Stimulated activated CD8-positive, alpha-beta memory T cell treated with anti-CD3 and anti-CD28 coated beads, Interleukin-15, amount 100 ng/mL, for 4 hours (primary cell): ENCODE measurements at places on chromosomes 7 and 10.

DNA sequence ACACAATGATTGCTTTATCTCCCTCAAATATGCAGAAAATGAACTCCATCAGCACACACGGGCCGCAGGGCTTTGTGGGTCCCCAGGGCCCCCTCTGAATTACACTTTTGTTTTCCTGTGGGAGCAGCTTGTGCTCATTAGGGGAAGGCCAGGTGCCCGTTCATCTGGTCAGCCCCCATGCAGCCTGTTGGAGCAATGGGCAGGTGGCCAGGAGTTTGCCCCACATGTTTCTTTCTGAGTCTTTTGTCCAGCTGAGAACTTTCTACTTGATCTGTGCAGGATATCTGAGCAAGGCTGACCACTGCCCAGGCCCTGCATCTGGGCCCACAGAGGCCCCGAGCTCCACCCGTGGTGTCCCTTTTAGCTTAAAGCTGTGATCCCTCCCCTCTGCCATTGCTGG is 105.3 kb upstream of the FAM20C start:
- DNase-seq: no peak

DNA sequence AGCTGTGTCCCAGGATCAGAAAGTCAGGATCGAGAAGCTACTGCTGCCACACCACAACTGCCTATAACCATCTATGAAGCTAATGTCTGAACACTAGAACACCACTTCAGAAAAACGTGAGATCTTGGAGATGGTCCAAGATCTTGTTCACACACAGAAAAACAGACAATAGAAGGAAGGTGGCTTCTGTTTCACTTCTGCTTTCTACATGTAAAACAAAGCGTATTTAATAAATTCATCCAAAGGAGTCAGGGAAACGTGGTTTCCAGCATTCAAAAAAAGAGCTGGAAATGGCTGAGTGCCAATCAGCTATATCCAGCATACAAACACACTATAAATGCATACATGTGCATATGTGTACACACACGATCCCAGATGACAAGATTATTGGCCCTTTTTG is 70.2 kb upstream of the CCDC71L start:
- no peak for DNase-seq

GRCh38 chr7:7988706-7989105 is 20.1 kb downstream of the GLCCI1 start:
- DNase-seq: no peak

- DNase-seq: no peak
Observed at GRCh38 chr10:129942936-129943715, 20.9 kb downstream of the EBF3 start.

DNA sequence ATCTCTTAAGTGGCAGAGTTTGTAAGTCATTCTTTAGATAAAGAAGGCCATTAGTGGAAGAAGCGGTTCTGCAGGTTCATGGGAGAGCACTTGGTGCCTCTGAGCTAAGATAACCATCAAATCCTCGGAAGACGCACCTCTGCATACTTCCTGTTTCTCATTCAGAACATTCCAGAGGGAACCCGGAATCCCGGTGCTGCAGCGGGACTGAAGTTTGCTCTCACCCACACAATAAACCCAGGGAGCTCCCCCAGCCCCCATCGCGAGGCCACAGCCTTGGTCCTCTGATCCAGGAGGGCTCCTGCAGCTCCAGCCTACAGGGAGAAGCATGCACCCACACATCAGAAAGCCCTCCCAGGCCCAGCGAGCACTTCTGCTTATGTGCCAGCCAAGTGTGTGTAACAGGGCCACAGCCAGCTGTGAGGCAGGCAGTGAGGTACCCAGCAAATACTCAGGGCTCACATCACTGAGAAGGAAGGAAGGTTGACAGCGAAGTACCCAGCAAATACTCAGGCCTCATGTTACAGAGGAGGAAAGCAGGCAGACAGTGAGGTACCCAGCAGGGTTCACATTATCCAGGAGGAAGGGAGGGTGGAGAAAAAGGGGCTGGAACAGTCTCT is 142.4 kb downstream of the DIP2C start:
- no peak for DNase-seq

DNA sequence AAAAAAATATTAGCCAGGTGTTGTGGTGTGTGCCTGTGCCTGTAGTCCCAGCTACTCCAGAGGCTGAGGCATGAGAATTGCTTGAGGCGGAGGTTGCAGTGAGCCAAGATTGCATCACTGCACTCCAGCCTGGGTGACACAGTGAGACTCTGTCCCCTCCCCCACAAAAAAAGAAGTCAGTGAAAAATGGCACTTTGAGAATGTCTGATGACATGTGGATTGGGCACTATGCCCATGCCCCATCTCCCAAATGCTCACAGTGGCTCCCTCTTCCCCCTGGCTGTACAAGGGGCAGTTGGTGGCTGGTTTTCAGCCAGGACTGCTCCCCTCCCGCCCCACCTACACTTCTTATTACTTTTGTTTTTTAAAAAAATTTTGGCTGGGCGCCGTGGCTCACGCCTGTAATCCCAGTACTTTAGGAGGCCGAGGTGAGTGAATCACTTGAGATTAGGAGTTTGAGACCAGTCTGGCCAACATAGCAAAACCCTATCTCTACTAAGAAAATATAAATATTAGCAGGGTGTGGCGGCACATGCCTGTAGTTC is 26.1 kb downstream of the IL15RA start:
- DNase-seq: no peak

- no peak for DNase-seq
Observed at GRCh38 chr7:106420210-106420609, 135.4 kb upstream of the NAMPT start.

DNA sequence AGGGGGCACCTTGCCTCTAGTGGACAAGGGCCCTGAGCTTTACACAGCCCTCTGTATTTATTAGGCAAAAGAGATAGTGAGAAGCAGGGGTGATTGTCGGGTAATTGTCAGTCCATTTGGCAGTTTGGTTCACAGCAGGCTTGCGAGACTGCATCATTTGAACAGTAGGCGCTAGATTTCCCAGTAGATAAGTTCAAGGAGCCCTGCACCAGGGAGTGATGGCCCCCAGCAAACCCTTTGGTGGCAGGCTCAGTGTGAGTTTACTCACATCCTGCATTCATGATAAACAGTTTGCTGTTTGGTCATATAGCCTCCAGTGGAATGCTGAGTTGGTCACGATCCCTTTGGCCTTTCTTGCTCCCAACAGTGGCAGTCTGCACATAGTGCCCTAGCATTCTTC is 59.4 kb downstream of the MARCHF5 start:
- no peak for DNase-seq

- DNase-seq: no peak
Observed at GRCh38 chr7:117095055-117095454, 141.8 kb downstream of the ST7 start.

DNA sequence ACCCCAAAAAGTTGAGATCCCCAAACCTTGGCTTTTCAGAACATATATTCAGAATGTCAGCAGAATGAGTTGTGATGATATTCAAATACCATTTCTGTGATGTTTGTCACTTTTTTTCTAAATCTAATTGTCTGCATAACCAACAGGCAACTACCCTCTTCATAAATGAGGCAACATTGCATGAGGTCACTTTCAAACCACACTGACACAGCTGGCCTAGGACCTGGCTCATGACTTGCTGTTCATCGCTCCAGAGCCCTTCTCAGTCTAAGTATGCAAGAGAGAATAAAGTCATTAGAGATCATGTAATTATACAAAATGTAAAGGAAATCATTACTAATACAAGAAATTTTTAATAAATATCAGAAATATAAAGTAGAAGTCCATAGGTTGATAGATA is 681.9 kb downstream of the GRM8 start:
- DNase-seq: no peak

GRCh38 chr7:65449505-65449852 is 75.8 kb downstream of the ZNF92 start:
- no peak for DNase-seq

- no peak for DNase-seq
Observed at GRCh38 chr10:23106331-23107072, 11.1 kb downstream of the MSRB2 start.

DNA sequence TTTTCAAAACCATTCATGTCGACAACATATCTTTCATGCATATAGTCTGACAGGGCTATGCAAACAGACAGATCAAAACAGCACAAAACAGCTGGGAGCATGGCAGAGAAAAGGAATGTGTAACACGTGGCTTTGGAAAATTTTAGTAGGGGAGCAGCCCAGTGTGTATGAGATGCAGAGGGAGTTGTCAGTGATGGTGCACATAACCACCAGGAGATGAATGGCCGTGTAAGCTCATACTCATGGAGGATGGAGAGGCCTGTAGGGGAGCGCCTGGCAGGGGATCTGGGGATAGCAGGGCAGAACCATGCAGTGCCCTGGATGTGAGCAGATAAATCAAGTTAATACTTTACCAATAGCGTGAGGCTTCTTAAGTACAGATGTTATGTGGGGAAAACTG is 45.7 kb downstream of the RHOBTB1 start:
- DNase-seq: no peak

DNA sequence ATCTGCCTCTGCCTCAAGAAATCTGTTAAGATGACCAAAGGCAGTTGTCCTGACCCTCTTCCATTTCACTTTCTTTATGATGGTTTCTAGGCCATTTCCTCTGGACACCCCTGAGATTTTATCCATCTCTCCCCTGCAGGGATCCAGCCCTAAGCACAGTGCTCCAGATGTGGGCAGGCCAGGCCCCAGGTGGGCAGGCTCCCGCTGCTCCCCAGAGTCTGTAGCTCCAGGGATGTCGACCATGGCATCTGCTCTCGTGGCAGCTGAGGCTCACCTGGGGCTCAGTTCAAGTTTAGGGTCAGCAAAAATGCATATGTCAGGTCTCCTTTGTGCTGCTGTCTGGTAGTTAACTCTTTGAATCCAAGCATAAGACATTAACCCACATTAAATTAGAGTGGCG is 11.8 kb downstream of the CEP41 start:
- DNase-seq: no peak

GRCh38 chr7:36621396-36621795 is 102.9 kb downstream of the AOAH start:
- no peak for DNase-seq

DNA sequence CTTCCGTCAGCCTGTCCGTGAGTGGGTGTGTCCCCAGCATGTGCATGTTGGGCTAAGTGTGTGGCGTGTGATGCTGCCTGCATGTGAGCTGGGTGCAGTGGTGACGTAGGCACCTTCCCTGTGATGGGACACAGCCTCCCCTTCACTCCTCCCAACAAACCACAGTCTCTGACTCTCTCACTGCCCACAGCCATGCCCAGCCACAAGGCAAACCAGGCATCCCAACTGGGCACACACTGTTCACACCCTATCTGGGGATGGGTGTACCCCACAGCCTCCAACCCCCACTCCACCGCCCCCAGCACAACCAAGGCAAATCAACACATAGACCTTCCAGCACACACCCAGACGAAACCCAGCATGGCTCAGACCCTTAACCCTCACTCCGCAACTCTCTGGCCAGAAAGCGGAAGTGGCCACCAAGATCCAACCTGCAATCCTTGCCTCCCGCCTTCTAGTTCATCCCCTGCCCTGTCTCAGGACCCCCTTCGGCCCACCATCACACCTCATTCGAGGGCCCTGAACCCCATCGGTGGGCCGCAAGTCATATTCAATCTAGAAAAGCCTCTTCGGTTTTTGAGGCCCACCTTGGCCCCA is 10.4 kb downstream of the PSD start:
- no peak for DNase-seq

DNA sequence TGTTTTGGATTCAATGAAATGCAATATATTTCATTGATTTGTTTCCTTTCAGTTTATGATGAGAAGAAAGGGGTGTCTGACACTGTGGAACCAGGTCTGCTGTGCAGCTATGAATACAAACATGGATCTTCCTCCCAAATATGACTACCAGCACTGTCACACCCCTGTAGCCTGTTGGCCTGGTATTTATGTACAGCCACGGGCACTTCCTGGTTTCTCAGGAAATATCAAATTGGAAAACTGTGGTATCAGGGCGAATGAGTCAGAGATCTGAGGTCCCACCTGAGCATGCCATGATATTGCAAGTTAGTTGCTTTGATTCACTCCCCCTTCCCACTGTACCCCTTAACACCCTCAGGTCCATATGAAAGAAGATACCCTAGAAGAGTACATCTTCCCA is 87.8 kb downstream of the DNMBP start:
- no peak for DNase-seq

DNA sequence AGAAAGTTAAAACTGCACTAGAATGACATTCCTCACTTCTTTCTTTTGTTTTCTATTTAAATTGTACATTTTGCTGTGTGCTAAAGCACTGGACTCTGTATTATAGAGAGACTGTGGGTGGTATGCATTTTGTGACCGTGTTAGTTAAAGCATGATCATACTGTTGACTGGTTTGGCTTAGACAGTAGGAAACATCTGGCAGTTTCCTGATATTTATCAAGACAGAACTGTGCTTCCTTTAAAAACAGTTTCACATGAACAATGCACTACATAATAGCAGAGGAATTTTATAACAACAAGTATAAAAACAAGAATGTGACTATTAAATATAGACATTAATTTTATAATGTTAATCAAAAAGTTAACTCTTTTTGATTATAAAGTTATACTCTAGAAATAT is 23.1 kb downstream of the GNG11 start:
- DNase-seq: no peak

GRCh38 chr10:3412646-3413045 is 240.1 kb upstream of the PITRM1 start:
- no peak for DNase-seq

GRCh38 chr7:5213286-5213645 is 23.2 kb downstream of the WIPI2 start:
- DNase-seq: no peak

DNA sequence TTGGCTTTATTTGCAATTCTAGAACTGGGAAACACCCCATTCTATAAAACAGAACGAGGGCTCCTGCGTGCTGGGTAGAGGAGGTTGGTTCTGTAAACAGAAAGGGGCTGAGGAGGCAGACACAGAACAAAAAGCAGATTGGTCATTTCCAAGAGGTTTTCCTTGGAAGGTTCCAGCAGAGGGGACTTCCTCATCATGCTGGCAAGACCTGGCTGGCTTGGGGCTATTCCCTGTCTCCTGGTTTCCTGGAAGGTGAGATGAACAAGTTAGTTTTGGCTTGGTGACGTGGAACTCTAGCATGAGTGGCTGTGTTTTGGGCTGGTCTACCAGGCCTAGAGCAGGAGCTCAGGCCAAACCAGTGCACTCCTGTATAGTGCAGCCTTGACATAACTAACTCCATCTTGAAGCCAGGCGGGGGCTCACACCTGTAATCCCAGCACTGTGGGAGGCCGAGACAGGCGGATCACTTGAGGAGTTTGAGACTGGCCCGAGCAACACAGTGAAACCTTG is 26.1 kb upstream of the DNAJB6 start:
- DNase-seq: no peak

GRCh38 chr10:30074090-30074489 is 14.7 kb upstream of the JCAD start:
- DNase-seq: no peak
